ENCODE measurements at places on chromosomes 16 and 17.

GRCh38 chr17:21573961-21574610 is 118.2 kb upstream of the KCNJ18 start:
- no peak for DNase-seq

DNA sequence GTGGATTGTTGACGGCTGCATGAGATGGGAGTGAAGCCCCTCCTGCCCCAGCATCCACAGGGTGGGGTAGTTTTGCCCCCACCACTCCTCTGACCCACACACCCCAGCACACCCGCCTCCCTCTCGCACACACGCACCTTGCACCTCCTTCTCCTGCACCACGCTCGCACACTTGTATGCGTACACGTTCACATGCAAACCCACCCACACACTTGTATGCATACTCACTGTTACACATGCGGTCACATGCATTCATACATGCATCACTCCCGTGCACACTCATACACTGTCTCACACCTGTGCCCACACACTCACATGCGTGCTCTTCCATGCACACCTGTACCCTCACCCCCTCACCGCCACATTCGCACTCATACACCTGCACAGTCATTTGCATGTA is 70.5 kb upstream of the CIBAR2 start:
- no peak for DNase-seq

DNA sequence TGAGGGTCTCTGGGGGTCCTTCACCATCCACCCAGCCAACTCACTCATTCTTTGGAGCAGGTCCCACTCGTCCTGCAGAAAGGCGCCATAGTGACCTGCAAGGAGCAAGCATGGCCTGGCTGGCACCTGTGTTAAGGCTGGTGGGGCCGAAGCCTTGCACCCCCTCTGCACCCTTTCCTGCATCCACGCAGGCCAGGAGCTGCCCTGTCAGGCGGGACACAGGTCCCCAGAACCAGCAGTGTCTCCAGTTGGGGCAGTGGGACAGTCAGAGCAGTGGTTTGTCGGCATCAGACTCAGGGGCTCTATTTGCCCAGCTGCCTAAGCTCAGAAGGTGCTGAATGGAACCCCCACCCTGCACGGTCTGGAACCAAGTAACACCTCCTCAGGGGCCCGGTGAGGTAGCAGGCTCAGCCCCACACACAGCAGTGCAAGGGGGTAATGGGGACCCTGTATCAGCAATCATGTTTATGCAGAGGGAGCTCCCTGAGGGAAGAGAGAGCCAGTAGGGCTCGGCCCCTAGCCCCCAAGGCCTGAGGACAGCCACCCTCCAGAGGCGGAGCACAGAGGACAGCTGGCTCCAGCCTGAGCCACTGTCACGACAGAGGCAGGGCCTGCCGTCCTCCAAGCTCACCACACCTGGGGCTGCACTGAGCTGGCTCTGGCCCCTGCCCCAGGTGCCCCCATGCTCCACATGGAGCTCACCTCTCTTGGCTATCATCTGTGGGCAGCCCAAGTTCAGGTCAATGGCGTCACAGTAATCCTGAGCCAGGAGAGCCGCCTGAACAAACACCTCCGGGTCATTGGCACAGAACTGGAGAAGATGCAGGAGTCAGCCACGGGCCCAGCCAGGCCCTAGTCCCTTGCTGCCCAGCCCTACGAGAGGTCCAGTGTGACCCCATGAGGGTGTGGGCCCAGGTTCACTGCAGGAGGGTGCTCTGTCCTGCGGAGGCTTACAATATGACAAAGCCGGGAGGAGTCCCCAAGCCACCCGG is 1.9 kb downstream of the DUS1L start:
- DNase-seq = no peak

- no peak for DNase-seq
Measured at GRCh38 chr17:66947311-66947710, 17.2 kb upstream of the CACNG4 start.

DNA sequence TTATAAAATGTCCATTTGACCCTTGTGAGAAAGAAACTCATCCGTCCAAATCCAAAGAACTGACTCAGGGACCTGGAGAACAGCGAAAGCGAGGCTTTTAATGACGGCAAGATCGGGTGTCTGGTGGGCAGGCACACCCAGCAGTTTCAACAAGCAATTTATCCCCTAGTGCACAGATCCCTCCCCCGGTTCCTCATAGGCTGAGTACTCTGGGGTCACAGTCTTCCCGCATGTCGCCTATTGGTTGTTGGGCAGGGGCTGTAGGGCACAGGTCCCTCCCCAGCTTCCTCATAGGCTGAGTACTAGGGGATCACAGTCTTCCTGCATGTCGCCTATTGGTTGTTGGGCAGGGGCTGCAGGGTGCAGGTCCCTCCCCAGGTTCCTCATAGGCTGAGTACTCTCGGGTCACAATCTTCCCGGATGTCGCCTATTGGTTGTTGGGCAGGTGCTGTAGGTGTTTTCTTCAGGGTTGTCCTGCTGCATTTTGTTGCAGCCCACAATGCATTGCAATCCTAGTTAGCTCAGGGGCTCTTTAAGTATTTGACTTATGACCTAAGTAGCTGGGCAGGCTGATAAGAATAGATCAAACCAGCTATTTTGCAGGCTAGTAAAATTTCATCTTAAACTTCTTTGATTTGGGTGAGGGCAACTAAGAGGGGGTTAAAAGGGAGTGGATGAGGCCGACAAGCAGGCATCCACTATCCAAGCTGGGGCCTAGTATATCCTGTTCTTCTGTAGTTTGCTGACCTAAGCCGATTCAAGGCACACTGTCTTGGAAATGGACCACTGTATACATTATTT is 3.6 kb upstream of the UTS2R start:
- peak; percentile 61 for DNase-seq

GRCh38 chr17:38871247-38872015 is 1.6 kb downstream of the LASP1 start:
- DNase-seq = no peak

DNA sequence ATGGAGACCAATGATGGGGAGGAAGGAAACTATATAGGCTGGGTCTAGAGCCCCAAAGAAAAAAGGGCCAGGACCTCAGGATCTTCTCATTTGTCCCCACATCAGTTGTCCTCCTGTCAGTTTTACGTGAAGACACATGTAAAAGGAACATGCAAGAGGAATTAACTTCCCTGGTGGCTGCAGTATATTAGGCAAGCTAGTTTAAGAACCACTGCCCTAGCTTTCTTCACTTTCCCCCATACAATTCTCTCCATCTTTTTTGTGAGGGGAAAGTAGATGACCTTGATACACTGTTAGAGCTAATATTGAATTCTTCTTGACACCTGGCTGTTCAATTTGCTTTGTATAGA is 2.3 kb downstream of the MAP3K3 start:
- DNase-seq = no peak
